ENCODE measurements at places on chromosomes 6 and 20.

DNA sequence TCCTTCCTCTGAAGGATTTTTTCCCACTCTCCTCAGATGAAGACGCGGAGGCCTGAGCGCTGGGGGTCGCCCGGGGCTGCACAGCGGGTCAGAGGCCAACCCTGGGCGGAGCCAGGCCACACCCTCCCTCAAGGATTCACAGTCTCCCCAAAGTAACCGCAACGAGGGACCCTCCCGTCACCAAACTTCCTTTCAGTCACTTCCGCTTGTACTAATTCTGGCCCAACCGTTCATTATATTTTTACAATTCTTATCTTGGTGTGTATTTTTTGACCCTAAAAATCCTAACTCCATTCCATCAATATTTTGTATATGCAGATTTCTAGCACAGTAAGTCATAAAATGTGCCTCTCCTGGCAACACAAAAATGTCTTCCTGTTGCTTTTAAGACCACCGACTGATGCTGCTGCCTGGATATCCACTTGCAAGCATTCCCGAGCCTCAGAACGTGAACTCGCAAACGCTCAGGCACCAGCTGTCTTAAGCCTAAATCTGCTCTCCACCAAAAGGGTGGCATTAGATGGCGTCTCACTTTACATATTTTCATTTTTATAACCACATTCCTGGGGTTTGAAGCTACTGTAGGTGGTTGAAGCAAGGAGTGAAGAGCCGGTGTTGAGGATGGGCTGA lies 128.0 kb downstream of the DLL1 start:
- no peak for DNase-seq

DNA sequence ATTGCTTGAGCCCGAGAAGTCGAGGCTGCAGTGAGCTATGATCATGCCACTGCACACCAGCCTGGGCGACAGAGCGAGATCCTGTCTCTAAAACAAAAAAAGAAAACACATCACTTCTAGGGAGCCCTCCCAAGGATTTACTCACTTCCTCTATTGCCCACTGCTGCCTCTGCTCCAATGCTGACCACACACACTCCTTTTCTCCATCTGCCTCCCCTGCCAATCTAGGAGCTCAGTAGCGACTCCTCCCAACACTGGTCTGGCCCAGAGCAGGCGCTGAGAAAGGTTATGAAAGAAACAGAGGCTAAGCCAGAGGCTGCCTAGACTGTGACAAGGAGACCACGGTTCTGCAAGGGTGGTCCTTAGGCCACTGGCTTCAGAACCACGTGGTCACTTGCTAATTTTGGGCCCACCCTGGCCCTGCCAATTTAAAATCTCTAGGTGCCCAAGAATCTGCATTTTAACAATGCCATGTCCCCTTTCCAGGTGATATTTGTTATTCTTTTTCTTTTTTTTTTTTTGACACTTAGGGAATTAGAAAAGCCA lies 1.3 kb upstream of the E2F1 start:
- peak; percentile 45 for DNase-seq

DNA sequence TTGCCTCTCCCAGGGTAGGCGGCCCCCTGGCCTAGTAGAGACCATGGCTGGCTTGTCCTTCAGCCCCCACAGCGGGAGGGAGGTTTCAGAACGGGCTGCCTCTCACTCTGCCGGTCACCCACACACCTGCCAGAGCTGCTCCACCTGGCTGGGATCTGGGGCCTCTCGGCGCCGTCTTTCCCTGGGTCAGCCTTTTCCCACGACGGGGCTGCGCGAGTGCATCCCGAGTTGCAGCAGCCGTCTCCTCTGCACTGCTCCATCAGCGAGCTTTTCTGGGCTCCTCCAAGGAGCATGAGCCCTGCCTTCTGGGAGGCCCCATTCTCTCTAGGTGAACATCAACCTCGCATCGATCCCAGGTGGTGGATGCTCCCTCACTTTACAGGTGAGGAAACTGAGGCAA lies 15.9 kb upstream of the SPDEF start:
- no peak for DNase-seq

DNA sequence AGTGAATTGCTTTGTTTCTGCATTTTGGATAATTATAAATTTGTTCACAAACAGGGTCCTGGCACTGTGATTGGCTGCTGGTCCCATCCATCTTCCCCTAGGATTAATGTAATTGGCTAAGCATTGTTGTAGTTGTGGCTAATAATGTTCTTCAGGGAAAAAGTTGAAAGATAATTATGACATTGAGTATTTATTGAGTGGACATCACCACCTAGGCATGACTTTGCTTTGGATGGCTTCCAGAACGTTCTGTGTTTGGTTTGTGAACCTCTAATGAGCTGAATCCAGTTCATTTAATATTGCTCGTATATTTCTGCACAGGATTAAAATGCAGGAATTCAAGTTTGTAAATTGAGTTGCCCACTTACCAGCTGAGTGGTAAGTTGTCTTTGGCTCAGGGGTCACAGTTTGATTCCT lies 55.1 kb downstream of the ARID1B start:
- DNase-seq = no peak

DNA sequence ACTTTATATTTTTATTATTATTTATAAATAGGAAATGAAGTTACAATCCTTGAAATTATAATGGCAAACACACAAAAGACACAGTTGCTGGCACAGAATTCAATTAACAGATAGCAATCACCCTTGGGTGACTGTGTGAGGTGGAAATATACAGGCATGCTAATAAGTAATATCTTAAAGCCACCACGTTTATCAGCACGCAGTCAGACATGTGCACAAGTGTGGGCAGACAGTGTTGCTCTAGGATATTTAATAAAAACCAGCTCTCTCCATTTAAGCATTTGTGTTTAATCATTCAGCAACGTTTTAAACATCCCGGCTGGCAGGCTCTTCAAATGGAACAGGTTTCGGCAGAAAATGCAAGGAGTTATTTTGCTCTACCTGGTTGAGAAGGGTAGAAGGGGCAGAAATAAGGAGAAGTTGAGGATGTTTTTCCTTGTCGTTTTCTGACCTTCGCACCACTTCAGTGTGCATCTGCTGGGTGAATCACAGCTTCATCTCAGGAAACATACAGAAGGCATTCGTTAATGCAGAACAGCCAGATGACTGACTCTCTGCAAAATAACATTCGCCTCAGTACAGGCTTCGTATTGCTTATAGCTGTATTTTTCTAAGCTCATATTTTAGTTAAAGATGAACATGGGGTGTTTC lies 585.1 kb downstream of the QKI start:
- no peak for DNase-seq

DNA sequence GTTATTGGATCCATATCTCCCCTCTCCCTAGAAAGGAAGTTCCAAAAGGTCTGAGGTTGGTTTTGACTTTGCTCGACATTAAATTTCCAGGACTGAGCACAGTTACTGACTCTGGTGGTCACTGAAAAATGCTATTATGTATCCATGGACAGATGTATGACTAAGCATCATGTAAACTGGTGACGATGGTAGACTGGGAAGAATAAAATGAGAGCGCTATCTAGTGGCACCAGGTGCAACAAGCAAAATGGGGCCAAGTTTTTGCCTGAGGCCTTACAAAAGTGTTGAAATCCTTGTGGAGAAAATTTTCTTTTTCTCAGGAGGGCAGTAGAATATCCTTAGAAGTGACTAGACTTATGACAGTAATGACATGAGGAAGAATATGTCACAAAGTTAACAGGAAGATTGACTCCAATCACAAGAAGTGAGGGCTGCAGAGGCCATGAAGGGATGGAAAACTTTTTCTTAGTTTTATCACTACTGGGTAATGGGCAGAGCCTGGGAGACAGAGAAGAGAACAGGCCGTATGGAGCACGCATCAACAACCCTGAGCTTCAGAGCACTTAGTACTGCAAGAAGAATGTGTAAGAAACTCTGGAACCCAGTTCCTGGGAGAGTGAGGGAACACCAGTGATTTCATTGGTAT lies 88.9 kb upstream of the ELOVL5 start:
- peak; percentile 25 for DNase-seq

DNA sequence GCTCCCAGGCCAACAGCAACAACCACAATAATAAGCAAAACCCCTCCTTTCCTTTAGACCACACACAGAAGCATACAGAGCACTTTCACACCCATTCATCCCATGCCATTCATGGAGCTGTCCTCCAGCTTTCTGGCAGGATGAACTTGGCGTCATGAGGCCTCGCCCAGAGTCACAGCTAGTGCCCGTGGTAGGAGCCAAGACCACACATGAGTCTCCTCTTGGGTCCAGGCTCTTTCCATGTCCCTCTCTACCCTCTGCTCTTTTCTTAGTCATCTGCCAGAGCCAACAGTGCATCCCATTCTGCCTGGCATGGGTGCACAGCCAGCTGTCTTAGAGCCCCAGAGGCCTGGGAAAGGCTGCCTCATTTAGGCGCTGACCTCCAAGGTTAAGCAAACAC lies 1.8 kb upstream of the TGM3 start:
- no peak for DNase-seq

DNA sequence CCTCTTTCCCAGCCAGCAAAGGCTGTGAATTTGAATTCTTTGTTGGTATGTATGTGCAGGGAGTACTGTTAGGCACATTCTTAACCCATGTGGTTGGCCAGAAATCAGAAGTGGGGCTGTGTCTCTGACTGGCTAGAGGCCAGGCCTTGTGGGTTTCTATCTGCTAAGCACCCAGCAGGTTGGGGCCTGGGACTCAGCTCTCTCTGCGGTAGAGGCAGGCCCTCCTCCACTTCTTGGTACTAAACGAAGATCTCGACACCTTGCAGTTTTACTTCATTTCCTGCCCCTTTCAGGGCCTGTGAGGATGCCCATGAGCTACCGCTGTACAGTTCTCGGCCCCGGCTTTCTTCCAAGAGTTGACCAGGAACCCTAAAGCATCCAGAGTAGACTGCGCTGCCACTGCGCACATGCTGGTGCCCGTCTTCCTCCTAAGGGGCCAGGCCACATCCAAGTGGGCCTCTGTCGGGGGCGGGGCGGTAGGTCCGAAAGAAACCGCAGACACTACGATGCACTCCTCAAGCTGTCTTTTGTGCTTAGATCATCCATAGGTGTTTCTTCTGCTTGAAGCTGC lies 51.1 kb downstream of the TCP11 start:
- no peak for DNase-seq

DNA sequence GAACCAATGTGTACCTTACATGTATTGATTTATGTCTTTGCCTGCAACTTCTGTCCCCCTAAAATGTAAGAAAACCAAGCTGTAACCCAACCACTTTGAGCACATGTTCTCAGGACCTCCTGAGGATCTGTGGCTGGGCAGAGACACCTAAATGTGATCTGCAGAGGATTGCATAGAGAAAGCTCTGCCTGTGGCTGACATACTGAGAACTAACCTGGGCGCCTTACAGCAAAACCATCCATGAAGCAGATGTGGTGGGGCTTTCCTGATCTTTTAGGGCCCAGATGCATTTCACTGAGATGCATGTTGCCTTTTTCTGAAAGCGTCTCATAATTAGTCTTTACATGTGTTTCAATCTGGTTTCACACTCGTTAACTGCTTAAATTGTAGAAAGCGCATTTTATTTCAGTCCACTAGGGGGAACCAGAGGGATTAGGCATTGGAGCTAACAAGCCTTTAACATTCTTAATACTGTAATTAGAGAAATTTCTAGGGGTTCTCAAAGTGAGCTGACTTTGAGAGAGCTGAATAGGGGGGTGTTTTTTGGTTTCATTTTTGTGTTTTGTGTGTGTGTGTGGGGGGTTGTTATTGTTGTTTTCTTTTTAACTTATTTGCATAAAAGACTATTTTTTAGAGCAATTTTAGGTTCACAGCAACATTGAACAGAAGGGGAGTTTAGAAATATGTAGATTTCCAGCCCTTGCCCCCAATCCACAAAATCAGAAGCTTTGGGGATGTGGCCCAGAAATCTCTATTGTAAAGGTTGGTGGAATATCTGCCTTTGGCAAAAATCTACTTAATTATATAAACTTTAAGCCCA lies 50.9 kb upstream of the FAM184A start:
- peak; percentile 20 for DNase-seq

GRCh38 chr6:133301835-133302234 lies 60.7 kb downstream of the EYA4 start:
- DNase-seq = no peak

GRCh38 chr6:106134087-106134770 lies 48.1 kb downstream of the PRDM1 start:
- no peak for DNase-seq

DNA sequence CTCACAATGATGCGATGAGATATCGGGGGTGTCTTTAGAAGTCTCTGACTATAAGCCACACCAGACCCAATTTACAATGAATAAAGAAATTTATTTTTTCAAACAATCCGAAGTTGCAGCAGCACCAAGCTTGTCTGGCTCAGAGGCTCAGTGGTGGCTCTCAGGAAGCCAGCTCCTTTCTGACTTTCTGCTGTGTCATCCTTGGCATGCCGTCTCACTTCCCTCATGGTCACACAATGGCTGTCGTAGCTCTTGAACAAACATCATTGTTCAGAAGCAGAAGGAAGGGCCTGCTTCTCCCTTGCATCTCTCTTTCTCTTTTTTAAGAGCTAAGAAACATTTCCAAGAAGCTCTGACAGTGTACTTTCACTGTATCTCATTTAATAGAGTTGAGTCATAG lies 299.0 kb downstream of the DOK5 start:
- no peak for DNase-seq

- DNase-seq = no peak
Observed at GRCh38 chr20:2379511-2380229, 1.0 kb upstream of the TGM6 start.

GRCh38 chr6:137740091-137740755 lies 126.8 kb upstream of the TNFAIP3 start:
- DNase-seq = no peak
